Fibroblast of skin of right quadriceps (primary cell): ENCODE measurements at places on chromosomes 11 and 22.
A peak's percentile ranks its signal among the peaks of the same experiment; 100 is the strongest.

DNA sequence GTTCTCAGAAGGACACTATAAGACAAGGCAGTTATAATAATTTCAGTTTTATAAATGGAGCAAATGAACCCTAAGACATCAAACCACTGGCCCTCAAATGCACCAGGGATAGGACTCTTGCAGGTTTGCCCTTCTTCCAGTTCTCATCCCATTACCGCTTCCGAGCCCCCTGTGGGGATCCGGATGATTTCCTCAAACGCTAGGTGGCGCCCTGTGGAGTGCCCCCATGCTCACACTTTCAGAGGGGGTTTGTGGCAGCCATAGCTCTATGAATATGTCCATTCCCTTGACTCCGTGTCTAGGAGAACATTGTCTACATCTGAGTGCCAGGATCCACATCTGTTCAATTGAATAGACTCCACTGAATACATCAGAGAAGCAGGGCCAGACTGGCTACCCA, 816.3 kb downstream of the NTM start:
- DNase-seq: no peak

DNA sequence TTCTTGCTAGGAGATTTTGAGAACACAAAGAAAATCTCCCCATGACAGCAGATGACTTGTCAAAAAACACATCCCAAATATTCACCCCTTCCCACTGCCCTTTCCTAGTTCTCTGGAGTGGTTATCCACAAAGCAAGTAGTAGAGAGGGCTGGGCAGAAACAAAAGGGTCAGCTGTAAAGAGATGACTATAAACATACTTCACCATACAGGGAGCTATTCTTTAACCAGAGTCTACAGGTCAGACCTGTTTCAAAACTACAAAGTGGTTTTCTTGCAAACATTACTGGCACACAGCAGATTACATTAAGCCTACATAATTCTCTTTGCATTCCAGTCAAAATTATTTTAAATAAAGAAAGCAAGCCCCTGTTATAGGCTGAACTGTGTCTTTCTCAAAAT, 47.7 kb upstream of the NFRKB start:
- DNase-seq: no peak

- DNase-seq: peak; percentile 9
Measured at GRCh38 chr11:73950869-73951710, at the start of gene DNAJB13. DNAJB13 (plus strand) TSS chr11:73951026; CDS start chr11:73951070, 44 bp downstream.

DNA sequence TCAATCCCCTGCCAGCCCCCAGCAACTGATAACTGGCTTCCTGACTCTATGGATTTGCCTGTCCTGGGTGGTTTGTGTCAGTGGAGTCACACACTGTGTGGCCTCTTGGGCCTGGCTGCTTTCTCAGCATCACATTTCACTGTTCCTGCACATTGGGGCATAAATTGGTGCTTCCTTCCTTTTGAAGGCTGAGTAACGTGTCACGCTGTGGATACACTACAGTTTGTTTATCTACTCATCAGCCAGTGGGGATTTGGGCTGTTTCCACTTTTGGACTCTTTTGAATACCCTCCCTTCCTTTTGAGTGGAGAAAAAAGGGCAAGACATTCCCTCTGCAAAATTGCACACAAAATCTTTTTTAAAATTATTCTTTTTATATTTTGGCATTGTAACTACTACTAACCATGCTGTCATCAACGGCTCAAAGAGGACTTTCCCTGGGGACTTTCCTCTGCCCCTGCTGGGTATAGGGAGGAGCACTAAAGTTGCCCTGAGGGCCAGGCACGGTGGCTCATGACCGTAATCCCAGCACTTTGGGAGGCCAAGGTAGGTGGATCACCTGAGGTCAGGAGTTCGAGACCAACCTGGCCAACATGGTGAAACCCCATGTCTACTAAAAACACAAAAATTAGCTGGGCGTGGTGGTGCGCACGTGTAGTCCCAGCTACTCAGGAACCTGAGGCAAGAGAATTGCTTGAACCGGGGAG, 7.8 kb upstream of the CELSR1 start:
- no peak for DNase-seq

GRCh38 chr11:15969281-15969680, 387.1 kb downstream of the SOX6 start:
- peak; percentile 81 for DNase-seq

DNA sequence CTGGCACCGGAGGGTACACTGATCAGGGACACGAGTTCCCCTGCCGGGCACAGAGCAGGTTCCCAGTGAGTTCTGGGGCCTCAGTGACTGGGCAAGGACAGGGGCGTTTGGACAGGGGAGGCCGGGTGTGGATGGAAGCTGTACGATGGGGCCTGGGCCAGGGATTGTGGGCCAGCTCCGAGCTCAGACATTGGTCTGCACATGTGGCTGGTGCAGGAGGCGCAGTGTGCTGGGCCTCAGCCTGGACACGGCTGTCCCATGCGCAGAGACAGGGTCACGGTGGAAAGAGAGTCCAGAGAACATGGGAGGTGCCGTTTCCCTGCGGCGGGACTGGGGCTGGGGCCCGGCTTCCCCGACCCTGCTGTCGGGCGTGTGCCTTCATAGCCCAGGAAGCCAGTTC, 60.7 kb downstream of the CDKN1C start:
- no peak for DNase-seq

GRCh38 chr22:27800250-27801201, 1.0 kb downstream of the MN1 start:
- DNase-seq: peak; percentile 38

DNA sequence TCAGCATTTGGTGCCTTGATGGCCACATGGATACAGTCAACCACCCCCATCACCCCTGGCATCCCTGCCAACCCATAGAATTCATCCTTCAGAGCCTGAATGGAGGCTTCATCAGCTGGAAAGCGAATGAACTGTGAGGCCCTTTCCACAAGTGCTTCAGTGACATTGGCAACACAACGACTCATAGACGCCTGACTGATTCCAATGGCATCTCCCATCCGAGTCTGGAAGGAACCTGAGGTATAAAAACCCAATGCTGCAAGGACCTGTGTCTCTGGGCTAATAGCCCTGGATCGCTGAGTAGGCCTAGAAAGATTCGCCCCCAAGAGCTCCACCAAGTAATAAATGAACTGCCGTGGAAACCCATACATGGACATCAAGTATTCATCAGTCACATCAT, 1.3 kb downstream of the HARBI1 start:
- peak; percentile 44 for DNase-seq

GRCh38 chr22:37994049-37994448, 9.7 kb upstream of the SOX10 start:
- DNase-seq: no peak

- DNase-seq: no peak
Measured at GRCh38 chr22:44390613-44390970, 77.8 kb upstream of the SHISAL1 start.

DNA sequence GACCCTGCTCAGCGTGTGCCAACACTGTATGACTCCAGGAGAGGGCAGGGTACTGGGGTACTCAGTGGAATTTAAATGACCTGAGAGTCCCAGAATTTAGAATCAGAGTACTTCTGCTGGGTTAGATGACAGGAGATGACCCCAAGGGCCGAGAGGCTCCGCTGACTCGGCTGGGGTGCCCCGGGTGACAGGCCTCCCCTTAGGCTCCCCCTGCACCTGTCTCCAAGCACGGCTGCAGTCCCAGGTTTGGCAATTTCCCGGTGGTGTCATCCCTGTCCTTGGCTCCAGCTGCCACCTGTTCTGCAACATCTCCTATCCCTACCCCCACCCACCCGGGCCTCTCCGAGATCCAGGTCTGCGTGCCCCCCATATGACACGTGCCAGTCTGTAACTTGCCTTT, 1.3 kb downstream of the ACTN3 start:
- DNase-seq: no peak

GRCh38 chr22:22823131-22823810, 64.3 kb upstream of the IGLL5 start:
- DNase-seq: no peak

DNA sequence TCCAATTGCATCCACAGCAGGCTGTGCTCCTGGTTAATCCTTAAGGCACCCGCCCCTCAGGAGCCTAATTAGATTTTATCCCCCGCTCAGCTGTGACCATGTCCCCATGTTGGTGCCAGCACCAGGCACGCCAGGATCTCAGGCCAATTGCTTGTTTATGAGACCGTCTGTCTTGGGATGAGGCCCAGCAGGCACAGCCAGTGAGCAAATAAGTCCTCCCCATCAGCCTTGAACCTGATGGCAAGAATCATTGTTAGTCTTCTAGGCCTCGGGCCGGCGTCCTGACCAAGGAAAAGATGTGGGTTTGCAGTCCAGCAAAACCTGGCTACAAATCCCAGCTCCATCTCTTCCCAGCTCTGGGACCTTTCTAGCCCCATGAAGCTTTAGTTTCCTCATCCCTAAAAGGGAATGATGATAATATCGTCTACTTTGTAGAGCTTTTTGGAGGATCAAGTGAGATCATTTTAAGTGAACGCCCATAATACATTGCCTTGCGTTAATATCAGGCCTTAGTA, 57.3 kb downstream of the TP53I11 start:
- DNase-seq: no peak

- peak; percentile 87 for DNase-seq
Measured at GRCh38 chr22:46592390-46592872, 27.8 kb upstream of the GRAMD4 start.

- no peak for DNase-seq
Measured at GRCh38 chr22:38941488-38941987, 15.9 kb upstream of the APOBEC3A start.

GRCh38 chr11:121587182-121587581, 134.4 kb upstream of the SORL1-AS1 start:
- no peak for DNase-seq

- DNase-seq: peak; percentile 85
Measured at GRCh38 chr22:43088984-43089717, at the start of gene TTLL1. TTLL1 (minus strand) TSS chr22:43089391; CDS start chr22:43075586, 13,805 bp downstream.

DNA sequence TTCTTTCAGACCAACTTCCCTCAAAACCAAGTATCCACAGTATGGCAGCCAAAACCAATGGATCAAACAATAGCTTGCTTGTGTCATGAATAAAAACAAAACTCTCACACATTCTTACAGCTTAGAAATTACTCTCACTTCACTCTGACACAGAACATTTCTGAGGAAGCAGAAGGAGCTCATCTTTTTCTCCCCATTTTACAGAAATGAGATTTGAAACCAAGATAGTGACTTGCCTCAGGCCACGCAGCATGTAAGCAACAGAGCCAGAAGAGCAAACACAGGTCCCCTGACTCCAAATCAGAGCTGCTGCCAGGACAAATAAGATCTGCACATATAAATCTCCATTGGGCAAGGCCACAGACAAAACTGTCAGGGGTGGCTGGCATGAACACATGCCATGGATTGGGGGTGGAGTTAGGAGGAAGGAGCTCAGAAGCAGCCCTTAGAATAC, 64.8 kb downstream of the RAB30 start:
- DNase-seq: no peak

GRCh38 chr11:118004543-118005223, 18.5 kb downstream of the IL10RA start:
- DNase-seq: no peak

- peak; percentile 50 for DNase-seq
Measured at GRCh38 chr11:86596861-86597586, 75.4 kb downstream of the ME3 start.

DNA sequence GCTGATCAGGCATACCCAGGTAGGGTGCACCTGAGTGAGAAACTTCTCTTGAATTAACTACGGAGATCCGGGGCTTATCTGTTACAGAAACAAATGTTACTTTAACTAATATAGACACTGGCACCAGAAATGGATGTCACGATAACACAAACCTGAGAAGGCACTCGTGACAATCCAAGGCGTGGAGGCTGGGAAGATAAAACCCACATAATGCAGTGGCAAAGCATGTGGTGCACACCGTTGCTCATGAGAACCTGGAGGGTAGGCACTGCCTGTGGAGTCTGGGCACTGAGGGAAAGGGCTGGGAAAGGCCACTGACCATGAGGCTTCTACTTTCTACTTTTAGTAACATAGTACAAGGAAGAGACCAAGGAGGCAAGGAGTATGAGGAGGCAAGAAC, 22.6 kb downstream of the SLC22A12 start:
- DNase-seq: no peak

- peak; percentile 67 for DNase-seq
Measured at GRCh38 chr22:27801616-27802345, at the start of gene MN1. MN1 (minus strand) TSS chr22:27801756; CDS start chr22:27800543, 1,213 bp downstream.

- DNase-seq: no peak
Measured at GRCh38 chr22:35645646-35646045, 2.6 kb upstream of the APOL6 start.

DNA sequence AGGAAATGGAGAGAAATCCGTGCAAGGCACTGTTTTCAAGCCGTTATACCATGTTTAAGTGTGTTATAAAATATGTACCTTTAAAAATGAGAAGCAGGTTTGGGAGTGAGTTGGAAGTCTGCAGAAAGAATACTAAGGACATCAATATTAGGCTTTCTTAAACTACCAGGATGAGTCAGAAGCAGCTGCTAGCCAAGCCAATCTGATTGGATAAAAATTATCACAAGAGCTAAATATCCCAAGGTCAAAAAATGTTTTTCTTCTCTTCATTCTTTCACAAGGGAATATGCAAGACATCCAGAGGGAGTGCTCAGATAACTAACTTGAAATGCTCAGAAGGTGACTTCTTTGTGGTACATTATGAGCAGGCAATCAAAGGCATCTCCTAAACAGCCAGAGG, 19.3 kb upstream of the CKAP5 start:
- peak; percentile 37 for DNase-seq

- no peak for DNase-seq
Measured at GRCh38 chr11:32581556-32581955, 2.1 kb upstream of the EIF3M start.

- DNase-seq: no peak
Measured at GRCh38 chr11:72005347-72006260, 6.9 kb downstream of the IL18BP start.

DNA sequence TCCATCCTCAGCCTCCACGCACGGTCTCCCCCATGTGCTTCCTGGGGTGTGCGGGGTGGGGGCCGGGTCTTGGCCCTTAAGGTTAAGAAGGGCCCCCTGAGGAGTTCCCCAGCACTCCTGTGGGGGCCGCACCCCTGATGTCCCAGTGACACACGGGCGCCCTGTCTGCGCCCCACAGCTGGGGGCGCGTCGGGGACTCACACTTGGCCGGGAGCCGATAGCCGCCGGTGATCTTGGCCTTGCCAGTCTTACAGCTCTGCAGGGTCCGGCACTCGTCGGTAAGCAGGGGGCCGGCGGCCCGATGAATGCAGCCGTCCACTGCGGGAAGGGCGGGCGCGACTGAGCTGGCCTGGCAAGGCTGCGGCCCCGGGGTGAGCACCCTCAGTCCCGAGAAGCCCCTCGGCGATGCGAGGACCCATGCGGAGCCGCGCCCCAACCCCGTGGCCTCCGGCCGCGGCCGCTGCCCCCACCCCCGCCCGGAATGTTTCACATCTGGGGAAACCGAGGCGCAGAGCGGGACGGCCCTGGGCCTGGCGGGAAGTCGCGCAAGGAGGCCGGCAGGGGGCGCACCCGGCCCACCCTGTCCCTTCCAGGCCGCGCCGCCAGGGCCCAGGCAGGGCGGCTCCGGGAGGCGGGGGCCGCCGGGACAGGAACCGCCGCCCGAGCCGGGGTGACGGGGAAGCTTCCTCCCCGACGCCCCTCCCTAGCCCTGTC, 13.9 kb downstream of the OTUB1 start:
- DNase-seq: peak; percentile 74

- no peak for DNase-seq
Measured at GRCh38 chr11:127873478-127873877, 713.9 kb downstream of the ETS1 start.
